ENCODE measurements at places on chromosomes 2 and 18.

DNA sequence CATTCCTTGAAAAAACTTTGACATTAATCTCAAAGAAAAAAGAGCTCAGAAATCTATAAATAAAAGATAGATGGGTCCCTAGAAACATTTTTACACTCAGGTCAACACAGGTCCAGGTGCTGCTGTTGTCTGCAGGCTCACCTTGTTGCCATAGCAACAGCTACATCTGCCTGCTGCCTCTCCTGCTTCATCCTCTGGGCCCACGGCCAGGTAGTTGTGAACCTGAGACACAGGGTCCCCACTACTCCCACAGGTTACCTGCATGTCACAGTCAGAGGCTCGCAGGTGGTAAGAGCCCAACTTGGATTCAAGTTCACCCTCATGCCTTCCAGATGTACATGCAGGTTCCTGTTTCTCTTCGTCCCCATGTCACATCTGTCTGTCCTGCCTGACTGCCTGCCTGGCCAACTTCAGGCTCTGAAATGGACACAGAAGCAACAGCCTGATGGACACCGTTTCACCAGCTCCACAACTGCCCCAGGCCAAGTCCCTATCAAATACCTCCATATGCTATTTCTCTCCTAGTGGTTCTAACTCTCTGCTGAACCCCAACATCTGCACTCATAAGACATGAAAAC is 88.3 kb upstream of the SALL3 start:
- DNase-seq: no peak

GRCh38 chr18:7360606-7361170 is 129.8 kb downstream of the LRRC30 start:
- DNase-seq: no peak

DNA sequence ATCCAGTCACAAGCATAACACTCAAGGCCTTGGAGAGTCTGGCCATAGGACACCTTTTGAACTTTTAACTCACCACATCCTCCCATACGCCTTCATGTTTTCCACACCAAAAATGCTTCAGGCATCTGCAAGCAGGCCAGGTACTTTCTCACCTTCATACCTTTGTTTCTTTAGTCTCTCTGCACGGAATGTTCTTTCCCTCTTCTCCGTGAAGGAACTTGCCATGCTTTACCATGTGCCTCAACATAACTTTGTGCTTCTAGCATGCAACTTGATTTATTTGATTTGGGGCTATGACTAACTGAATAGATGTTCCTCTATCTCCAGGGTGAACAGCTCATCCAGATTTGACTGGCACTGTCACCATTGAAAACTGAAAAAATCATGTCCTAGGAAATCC is 141.7 kb upstream of the ACVR2A start:
- no peak for DNase-seq

DNA sequence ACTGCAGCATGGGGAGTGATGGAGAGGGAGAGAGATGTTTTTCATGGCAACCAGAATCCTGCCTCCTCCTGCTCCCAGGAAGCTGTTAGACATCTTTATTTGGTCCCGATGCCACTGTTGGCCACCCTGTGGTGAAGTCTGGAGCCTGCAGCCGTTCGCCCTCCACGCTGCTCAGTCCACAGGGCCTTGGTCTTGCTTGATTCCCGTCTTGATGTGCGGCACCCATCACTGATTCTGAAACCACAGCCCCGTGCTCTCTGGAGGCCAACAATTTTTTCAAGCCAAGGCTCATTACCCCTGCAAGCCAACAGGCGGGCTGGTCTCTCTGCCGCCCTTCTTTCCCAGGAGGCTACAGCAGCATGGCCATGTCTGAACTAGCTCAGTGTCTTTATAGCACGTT is 24.5 kb downstream of the SIGLEC15 start:
- DNase-seq: no peak

DNA sequence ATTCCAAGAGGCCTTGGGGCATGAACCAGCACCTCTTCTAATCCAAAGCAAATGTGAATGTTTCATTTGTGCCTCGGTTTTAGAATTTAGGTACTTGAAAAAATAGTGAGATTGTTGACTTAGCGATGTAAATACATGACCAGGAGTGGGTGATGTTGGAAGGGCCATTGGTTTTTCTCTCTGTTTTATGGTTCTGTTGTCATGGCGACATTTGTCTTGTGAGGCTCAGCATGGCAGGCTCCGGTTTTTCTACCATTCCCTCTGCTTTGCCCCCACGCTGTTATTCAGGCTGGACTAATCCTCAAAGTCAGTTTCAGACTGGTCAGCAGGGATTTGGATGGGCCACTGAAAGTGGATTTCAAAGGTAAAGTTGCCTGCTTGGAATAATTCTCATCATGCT is 255.4 kb downstream of the ALPK2 start:
- no peak for DNase-seq

GRCh38 chr2:54845514-54845913 is 122.1 kb downstream of the EML6 start:
- no peak for DNase-seq

DNA sequence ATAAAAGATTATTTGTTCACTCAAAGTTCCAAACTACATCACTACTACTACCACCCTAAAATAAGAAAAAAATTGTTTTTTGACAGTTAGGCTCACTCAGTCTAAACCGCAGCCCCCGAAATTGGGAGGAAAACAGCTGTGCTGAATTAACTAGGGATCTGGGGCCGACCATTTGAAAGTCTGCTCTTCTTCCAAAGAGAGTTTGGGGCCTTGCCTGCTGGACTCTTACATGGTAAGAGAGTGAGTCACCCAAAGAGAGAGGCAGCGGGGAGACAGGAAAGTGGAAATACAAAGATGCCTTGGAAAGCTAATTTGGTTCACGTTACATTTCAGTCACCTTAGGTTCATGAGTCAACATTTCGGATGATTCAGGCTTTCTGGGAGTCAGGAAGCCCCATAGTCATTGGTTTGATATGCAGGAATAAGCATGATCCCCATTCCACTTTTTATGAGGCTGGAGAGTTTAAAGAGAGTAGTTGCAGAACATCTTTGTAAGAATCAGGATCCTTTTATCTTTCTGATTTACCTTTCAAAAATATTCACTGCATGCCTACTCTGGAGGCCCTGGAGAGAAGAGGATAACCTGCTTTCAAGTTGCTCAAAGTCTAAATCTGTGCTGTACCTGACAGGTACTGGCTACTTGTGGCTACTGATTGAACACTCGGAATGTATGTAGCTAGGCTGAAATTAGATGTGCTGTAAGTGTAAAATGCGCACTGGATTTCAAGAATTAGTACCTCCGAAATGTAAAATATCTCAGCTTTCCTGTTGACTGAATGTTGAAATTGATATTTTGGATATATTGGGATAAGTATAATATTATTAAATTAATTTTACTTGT is 995 bp upstream of the RTN4 start:
- DNase-seq: peak; percentile 78

DNA sequence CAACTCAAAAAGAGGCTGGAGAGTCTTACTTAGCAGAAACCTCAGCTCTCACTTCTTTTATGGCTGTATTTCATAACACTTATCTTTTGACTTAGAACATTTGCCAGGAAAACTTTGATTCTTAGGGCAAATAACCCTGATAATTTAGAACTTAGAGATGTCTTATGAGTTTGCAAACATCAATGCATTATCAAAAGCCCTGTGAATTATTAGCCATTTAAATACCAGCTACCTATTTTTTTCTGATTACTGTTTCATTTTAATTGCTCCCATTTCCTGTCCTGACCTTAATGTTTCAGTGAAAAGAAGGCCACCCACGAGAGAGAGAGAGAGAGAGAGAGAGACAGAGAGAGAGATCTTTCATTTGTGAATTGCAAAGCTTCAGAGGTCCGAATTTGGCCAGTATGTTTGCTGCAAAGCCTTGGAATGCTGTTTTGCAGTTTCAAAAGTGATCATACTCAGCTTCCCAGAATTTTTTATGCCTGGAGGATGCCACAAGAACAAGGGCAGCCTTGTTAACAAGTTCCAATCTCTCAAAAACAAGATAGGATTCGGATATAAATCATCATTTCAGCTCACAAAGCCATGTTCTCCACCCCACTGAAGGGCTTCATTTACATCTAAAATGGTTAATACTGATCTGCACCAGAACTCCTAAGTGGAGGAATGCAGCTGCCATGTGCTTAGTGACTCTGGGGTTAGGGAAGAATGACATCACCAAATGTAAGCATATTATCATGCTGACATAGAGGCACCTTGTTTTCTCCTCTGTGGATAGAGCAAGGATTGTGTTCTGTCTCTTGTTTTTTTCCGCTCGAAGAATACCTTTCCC is 478.2 kb downstream of the ARHGAP15 start:
- DNase-seq: no peak

DNA sequence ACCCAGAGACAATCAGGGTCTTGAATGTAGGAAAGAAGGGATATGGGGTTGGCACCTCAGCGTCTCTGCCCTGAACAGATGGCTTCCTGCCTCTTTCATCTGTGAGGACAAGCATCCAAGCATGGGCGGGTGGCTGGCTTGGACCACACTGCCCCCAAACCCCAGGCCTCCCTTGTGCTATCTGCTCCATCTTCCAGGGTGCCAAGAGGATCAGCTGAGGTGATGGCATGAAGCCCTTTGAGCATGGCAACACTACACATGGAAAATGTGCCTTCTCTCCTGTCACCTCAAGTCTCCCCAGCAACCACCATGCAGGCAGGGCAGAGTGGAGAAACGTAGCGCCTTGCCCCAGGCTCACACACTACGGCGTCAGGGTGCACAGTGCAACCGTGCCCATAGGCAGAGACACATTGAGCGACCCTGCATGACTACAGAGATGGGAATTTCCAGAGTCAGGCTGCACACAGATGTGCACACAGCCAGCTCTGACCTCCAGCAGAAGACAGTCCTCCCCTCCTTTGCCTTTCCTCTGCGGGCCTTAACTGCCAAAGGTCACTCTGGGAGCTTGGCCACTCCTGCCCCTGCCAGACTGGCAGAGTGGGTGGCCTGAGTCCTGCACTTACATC is 1.5 kb downstream of the KCNIP3 start:
- no peak for DNase-seq

- no peak for DNase-seq
Measured at GRCh38 chr2:29259221-29259620, 144.0 kb downstream of the CLIP4 start.

DNA sequence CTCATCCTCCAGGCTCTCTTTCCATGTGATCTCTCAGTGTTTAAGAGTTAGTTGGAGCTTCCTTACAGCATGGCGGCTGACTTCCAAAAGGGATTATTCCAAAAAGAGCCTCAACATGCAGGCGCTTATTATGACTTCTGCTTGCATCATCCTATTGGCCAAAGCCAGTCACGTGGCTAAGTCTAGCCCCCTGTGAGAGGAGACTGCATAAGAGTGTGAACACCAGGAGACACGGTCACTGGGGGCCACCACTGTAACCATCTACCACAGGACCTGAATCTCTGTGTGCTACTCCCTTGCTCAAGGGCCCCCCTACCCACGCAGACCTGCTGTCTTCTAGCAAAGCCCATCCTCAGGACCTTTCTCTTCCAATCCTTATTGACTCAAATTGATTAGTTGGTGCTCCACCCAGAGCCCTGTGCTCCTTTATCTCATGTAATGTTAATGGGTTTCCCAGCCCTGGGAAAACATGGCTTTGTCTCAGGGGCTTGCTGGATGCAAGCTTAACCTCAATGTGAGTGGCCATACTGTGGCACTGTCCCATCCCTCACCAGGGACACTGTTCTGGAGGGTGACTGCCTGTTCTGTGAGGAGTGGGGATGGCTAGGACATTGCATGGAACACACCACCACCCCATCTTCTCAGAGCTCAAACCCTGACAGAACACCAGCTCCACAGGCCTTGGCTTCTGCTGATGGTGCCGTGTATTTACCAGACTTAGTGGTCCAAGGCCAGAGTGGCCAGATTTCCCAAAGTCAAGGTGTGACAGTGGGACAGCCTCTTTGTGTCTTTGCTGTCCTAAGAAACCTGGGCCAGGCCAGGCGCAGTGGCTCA is 4.2 kb downstream of the IL1RN start:
- no peak for DNase-seq

GRCh38 chr2:44051593-44052347 is 56.0 kb upstream of the LRPPRC start:
- no peak for DNase-seq

DNA sequence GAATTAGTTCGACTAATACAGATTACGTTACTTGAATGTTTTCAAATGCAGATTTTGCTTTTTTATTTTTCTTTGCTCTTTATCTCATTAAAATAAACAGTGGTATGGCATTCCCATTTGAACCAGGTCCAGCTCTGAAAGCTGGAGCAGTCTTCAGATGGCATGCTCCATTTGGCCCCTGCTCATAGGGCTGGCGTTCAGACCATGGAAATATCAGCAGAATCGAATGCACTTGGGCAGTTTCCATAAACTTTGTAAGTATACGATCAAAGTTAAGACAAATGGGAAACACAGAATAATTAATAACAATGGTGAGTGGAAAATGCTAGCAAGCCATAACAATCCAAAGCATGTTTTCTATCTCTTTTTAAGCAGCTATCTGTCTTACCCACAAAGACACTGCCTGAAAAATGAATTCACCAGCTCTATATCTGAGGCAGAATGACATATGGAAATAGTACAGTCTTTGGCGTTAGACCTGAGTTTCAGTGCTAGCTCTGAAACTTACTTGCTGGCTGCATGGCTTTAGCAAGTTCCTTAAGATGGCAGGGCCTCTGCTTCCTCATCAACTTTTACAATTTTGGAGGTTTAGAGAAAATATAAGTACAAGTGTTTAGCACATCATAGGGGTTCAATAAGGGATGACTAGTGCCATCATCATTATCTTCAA is 131.6 kb downstream of the BCL2 start:
- DNase-seq: no peak

DNA sequence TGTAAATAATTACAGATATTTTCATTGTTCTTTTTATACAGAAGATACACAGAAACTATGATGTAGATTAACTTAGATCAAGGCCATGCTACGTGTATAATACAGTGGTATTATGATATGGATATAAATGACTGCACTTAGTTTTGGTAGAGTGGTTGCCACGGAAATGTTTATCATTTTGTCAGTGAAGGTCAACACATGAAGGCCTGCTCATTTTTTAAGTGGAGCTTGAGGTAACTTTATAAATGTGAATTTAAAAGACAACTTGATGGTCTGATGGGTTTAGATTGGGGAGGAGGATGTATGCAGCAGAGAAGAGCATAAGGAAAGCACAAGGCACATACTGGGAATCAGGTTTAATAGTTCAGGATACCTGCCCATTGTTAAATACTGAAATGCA is 14.4 kb upstream of the BBS5 start:
- no peak for DNase-seq

- DNase-seq: no peak
Measured at GRCh38 chr18:2984091-2984490, 28.9 kb downstream of the LPIN2 start.

DNA sequence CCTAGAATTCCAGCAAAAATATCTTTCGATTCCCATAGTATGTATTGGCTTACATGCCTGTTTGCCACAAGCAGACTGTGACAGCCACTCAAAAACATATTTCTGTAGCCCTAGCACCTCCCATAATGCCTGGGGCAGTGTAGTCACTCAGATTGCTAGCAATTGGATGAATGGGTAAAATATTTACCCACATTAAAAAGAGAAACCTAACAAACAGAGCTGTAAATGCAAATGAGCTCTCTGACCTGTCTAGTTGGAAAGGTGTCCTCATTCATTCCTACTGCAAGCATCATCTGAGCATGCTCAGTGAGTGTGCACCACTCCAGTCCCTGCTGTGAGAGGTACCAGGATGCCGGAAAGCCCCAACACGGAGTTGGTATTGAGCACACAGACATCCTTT is 234.0 kb upstream of the RAB12 start:
- no peak for DNase-seq

All from ureter (tissue), 1 donor.